ENCODE measurements at places on chromosomes 3 and 15.

- no peak for DNase-seq
Measured at GRCh38 chr3:63333815-63334214, 55.7 kb downstream of the SYNPR start.

- no peak for DNase-seq
Measured at GRCh38 chr15:84788500-84788899, 28.7 kb upstream of the ALPK3 start.

- DNase-seq, result no peak
Measured at GRCh38 chr3:179005706-179006105, 65.9 kb downstream of the ZMAT3 start.

- DNase-seq, result no peak
Measured at GRCh38 chr3:177968891-177969290, 567.3 kb upstream of the KCNMB2 start.

DNA sequence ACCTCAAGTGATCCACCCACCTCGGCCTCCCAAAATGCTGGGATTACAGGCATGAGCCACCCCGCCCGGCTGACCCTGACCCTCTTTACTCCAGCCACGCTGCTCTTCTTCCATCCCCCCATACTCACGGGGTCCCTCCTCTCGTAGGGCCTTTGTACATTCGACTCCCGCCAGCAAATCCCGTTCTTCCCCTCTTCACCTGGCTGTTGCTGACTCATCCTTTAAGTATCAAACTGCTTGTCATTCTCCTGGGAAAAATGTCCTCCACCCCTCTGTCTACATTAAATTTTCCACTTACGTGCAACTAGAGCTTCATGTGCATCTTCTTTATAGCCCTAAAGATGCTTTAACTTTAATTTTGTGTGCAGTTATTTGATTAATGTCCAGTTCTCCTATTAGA, 203.1 kb downstream of the OPA1 start:
- no peak for DNase-seq

- no peak for DNase-seq
Measured at GRCh38 chr3:8663177-8664061, 18.8 kb upstream of the SSUH2 start.

DNA sequence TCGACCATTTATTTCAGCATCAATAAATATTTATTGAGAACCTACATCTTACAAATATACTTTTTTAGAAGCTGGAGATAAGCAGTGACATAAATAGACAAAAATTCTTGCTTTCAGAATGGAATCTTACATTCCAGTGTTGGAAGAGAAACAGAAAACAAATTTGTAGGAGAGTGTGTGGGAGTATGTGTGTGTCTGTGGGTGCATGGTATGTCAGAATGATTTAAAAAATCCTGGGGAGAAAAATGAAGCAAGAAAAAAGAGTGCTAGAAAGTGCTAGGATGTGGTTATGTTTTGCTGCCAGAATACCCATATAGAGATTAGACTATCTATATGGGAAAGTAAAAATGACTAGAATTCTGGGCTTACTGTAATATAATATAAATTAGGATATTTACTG, 561.7 kb upstream of the SGO1 start:
- no peak for DNase-seq

DNA sequence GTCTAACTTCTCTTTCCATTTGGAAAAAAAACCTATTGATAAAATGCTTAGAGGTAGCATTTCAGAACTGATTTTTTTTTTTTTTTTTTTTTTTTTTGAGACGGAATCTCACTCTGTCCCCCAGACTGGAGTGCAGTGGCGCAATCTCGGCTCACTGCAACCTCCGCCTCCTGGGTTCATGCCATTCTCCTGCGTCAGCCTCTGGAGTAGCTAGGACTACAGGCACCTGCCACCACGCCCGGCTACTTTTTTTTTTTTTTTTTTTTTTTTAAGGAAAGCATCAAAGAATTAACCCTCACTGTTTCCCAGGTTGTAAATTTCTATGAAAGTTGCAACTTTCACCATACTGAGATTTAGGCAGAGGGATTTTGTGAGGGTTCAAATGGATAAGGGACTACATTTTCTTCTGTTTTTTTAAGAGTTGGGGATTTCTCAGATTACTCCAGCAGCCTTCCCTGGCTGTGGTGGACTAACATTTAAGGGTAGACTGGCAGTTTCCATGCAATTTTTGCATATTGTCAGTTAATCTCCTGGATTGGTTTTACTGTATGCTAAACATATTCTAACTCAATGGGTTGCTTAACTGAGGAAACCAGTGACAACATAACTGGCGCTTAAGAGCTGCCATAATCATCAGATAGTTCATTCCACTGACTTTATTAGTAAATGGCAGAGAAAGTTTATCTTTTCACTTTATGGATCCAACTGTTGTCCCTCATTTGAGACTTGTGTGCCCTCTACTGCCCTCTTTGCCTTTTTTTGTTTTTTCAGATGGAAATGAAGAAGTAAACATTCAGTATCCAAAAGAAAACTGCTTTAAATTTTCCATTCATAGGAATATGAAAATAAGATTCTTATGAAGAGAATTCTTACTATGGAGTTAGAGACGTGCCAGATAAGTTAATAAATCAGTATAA, 93.7 kb downstream of the NPTN start:
- no peak for DNase-seq

DNA sequence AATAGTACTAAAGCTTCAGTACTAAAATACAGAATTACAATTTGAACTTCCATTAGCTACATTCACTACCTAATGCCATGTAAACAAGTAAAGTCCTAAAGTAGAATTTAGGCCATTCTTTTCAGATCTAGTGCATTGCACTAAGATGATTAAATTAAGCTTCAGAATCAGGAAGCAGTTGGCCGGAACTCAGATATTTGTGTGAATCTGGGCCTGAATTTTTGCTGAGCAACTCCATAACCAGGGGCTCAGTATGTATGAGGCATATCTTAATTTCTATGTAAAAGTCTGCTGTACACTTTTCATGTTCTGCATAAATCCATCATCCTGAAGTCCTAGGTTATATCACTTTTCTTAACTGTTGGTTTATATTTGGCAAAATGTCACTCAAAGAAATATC, 246.4 kb downstream of the RBMS3 start:
- no peak for DNase-seq

DNA sequence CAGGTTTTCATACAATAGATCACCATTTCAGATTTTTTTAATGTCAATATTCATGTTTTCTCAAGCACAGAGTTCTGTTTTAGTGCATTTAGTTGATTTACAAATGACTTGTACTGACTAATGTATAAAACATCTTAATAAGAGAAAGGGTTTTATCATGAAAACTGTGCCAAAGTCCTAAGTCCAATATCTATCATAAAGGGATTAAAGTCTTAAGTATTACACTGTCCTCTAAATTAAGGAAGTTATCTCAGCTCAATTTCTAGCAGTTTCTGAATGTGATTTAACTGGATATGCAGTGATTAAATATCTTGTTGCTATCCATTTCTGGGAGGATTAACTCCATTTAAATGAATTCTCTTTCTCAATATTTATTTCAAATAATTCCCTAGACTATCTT, 381.1 kb upstream of the CNTN4 start:
- DNase-seq, result no peak

- DNase-seq, result no peak
Measured at GRCh38 chr15:100234158-100235029, 107.4 kb downstream of the ADAMTS17 start.

DNA sequence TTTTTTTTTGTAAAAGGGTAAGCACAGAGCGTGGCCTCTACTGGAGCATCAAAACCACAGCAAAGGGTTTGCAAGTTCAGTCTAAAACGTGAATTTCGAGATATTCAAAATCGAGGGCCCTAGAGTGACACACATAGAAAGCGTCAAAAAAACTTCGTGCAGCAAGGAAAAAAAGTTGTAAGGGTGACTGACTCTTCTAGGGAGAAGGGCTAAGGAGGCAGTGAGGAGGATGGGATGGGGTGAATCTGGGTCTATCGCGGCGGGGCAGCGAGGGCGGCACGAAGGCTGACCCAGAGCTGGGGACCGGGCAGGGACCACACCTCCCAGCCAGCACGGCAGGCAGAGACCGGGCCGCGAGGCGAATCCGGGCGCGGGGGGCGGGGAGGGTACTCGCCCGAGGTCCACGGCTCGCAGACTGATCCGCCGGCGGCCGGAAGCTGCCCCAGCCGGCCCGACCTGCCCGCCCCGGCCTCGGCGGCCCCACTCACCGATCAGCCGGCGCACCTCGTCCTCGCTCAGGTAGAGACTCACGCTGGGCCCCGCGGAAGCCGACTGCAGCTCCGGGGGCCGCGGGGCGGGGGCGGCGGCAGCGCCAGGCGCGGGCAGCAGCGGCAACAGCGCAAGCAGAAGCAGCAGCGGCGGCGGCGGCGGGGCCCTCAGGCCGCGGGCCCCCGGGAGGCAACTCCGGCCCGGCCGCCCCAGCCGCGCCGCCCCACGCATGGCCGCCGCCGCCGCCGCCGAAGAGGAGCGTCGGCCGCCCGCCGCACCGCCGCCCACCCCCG, 533 bp downstream of the RYK start:
- DNase-seq, result no peak

- no peak for DNase-seq
Measured at GRCh38 chr3:57091521-57092273, 31.2 kb downstream of the SPATA12 start.

DNA sequence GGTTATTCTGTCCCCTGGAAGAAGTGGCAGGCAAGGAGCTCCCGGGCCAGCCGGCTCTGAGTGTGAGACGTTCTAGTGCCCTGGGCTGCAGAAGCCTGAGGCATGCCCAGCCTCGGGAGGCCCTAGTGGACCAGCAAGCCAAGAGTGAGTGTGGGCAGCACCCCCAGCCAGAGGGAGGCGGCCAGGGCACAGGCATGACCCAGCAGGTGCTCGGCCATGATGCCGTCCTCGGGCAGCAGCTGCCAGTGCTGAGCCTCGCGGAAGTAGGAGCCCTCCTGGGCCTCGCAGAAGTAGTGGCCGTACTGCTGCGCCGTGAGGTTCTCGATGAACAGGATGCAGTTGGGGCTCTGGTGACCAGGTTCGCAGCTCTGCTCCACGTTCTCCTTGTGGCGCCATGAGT, 23.3 kb downstream of the SEMA7A start:
- no peak for DNase-seq

GRCh38 chr3:193905541-193906396, 230.2 kb upstream of the HES1 start:
- DNase-seq, result no peak

DNA sequence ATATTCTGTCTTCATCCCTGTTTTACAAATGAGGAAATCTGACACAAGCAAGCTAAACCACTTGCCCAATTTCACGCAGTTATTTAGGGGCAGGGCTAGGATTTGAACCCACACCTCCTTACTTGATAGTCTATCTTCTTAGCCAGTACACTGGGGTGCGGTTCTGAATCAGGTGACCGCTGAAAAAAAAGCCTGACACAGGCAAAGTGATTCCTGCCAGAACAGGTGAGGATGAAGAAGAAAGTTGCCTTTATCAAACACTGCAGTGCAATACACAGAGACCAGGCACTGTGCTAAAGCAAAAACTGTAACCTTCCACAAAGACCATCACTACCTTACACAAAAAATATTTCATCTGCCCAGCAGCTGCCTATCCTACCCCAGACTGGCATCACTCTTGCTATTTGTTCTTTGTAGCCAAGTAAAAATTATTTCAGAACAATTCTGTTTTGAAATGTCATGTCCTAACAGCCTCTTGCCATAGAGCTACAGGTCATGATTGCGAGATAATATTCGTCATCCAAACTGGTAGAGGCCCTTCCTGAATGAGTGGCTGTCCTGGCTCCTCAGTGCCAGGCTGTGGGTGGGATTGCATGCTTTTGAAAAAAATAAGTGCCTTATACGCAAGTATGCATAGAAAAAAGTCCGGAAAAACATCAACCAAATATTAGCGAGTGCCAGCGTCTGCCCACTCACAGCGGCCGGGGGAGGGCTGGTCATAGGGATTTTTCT, 142.3 kb upstream of the TPM1 start:
- DNase-seq, result no peak

- no peak for DNase-seq
Measured at GRCh38 chr15:49624056-49624455, 3.2 kb downstream of the DTWD1 start.

GRCh38 chr3:42450567-42450966, 40.2 kb upstream of the LYZL4 start:
- no peak for DNase-seq

DNA sequence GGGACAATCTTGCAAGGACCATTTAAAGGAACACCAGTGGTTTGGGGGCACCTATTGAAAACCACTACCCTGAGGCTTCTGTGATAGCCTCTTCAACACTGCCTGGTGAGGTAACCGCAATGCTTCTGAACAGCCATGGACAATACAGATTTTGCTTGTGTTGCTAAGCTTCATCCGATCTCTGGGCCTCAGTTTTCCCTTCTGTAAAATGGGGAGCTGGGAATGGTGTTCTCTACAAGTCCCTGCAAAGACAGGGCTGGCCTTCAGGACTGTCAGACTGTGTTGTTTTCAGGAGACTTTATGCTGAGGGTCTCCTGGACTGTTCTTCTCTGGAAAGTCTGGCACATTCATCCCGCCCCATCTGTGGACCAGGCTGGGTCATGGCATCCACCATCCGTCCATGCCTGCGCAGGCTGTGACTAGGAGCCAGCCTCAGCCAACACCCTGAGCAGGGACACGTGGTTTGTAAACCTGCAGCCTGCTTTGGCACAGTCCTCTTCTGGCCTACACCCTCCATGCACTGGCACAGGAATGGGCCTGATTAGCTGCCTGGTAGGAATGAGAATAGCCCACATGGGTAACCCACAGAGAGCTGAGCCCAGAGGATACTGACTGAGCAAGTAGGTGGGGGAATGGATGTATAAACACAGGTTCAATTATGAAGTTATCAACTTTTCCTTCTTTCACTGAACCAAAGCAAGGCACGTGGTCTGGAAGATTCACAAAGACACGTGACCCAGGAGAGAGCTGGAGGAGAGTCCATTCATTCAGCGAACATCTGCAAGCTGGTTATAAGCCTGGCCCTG, 55.3 kb downstream of the ROPN1B start:
- no peak for DNase-seq

GRCh38 chr3:116930786-116931185, 221.2 kb downstream of the TUSC7 start:
- DNase-seq, result no peak

GRCh38 chr3:49673715-49674496, at the start of gene APEH:
Gene APEH (plus strand): TSS chr3:49674351. CDS start chr3:49674402, 51 bp downstream.
- no peak for DNase-seq

DNA sequence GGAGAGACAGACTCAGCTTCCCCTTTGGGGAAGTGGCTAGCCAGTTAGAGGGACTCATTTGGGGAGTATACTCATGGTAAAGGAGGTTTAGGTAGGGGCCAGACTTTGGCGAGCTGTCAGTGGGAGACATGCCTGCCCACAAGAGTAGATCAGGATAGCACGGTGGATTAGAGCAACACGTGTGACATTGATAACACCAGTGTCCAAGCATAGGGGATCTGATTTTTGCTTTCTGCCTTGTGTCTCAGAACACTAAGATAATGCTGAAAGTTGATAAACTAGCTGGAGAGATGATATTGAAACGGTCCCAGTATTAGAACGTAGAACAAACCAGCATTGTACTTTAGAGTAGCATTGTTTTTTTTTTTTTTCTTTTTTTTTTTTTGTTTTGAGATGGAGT, 25.9 kb downstream of the MAP6D1 start:
- no peak for DNase-seq

Data from cortex of kidney (tissue), 1 donor.